ENCODE measurements at places on chromosomes 7 and 10. TPM values are rescaled to one million over a fixed set of nuclear protein-coding genes. Genes with fewer than 3 reads are reported as not detected.

DNA sequence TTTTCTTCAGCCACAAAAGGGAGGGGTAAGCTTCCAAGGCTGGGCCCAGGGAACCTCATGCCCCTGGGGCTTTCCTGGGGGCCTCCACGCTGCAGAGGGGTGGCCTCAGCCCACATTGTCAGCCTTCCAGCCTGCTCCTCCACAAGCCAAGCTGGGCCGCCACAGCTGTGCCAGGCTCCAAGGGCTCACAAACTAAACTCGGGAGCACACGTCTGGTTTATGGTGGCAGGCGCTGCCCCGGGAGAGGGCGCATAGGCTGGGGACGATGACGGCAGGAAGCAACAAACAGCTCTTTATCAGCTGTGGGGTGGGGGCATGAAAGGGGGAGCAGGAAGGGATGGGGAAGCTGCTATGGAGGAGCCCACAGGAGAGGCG lies 6.3 kb upstream of the CDH23 start:
- no peak overlapping the region for H3K4me3 ChIP-seq
- no peak for DNase-seq
- no peak overlapping the region for H3K27ac ChIP-seq
- H3K27me3 ChIP-seq, result peaks cover 25% of the 10 kb centered on the region

DNA sequence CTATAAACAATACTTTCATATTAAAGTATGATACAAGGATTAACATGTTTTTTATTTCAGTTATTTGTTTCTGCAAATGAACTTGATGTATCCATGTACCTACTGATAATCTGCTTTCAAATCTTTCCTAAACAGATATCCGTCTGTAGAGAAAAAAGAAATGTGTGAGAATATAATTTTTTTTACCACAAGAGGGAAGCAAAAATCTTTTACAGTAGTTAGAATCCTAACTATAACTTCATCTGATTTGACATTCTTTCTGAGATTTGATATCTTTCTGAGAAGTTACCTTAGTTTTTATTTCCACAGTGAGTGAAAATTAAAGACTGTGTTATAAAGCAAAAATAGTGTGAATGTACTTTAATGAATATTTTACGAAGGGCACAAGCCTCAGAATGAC lies 203.9 kb upstream of the PCLO start:
- no peaks in the 10 kb centered on the region for H3K4me1 ChIP-seq
- H3K27me3 ChIP-seq, result no peaks in the 10 kb centered on the region
- H3K36me3 ChIP-seq, result no peaks in the 10 kb centered on the region
- no peak overlapping the region for H3K4me3 ChIP-seq

DNA sequence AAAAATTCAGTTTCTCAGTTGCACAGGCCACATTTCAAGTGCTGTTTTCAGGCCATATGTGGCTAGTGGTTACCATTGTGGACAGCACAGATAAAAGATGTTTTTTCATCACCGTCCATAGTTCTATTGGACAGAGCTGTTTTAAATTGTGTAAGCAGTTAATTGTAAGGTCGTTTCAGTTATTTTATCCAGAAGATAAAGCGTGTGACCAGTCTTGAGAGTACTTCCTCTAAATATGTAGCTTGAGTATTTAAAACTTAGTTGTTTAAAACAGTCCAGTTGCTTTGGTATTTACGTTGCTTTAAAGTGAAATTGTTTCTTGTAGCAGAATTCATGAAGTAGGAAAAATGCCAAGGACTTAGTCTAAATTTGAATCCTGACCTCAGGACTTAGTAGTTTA lies 66.9 kb downstream of the ZNRF2 start:
- H3K27me3 ChIP-seq, result no peaks in the 10 kb centered on the region
- DNase-seq, result no peak
- H3K36me3 ChIP-seq, result no peaks in the 10 kb centered on the region
- peaks cover 41% of the 10 kb centered on the region for H3K4me1 ChIP-seq
- H3K4me3 ChIP-seq, result no peak overlapping the region
- no peak overlapping the region for H3K27ac ChIP-seq

DNA sequence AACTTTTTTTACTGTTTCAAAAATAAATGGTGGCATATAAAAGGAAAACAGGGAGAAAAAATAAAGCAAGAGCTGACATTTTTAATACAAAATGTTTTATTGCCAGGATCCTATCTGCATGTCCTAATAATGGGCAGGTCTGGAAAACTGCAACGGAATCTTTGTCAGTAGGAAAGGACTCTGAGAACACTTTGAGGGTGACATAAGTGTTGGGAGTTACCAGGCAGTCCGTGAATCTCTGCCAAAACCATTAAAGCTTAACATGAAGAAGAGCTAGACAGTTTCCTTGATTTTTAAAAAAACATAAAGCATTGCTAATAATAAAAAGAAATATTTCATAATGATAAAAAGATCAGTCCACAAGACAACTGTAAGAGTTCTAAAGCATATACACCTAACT lies 80.7 kb downstream of the AGMO start:
- DNase-seq, result no peak
- no peak overlapping the region for H3K27ac ChIP-seq
- no peak overlapping the region for H3K4me3 ChIP-seq
- H3K36me3 ChIP-seq, result no peaks in the 10 kb centered on the region

- H3K4me3 ChIP-seq, result no peak overlapping the region
- no peaks in the 10 kb centered on the region for H3K27me3 ChIP-seq
- H3K27ac ChIP-seq, result no peak overlapping the region
- DNase-seq, result no peak
- peaks cover 24% of the 10 kb centered on the region for H3K4me1 ChIP-seq
Observed at GRCh38 chr10:48399056-48399541, 92.6 kb downstream of the MAPK8 start.

Gene SPDYE8
- total RNA-seq, result not detected

DNA sequence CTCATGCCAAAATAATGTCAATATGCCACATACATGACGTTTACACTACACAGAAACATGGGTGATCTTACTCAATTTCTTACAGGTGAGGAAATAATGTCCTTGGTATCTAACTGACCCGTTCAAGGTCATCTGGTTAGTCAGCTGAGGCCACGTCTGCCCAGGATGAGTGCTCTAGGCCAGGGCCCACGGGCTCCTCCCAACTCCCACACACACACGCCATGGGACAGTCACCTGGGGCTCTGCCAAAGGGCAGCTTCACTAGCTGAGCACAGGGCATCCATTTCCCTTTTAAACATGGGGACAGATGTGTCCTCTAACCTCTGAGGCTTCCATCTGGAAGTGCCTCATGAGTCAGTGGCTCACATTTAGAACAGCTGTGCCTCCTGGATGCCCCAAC lies 123.9 kb downstream of the TNS3 start:
- no peak for DNase-seq
- no peak overlapping the region for H3K4me3 ChIP-seq
- no peaks in the 10 kb centered on the region for H3K27me3 ChIP-seq
- no peak overlapping the region for H3K27ac ChIP-seq

- DNase-seq, result no peak
- no peaks in the 10 kb centered on the region for H3K36me3 ChIP-seq
- H3K27me3 ChIP-seq, result no peaks in the 10 kb centered on the region
- no peak overlapping the region for H3K27ac ChIP-seq
- no peak overlapping the region for H3K4me3 ChIP-seq
Observed at GRCh38 chr10:69503896-69504265, 52.6 kb downstream of the TSPAN15 start.

- H3K27ac ChIP-seq, result no peak overlapping the region
- no peaks in the 10 kb centered on the region for H3K4me1 ChIP-seq
- H3K4me3 ChIP-seq, result no peak overlapping the region
- DNase-seq, result no peak
- no peaks in the 10 kb centered on the region for H3K36me3 ChIP-seq
- peaks cover 2% of the 10 kb centered on the region for H3K27me3 ChIP-seq
Observed at GRCh38 chr10:132198381-132199181, 11.8 kb downstream of the DPYSL4 start.

GRCh38 chr10:104057717-104058116 lies 28.0 kb downstream of the COL17A1 start:
- H3K27me3 ChIP-seq, result no peaks in the 10 kb centered on the region
- no peaks in the 10 kb centered on the region for H3K36me3 ChIP-seq
- no peaks in the 10 kb centered on the region for H3K4me1 ChIP-seq
- H3K4me3 ChIP-seq, result no peak overlapping the region

GRCh38 chr10:70664702-70665195 lies 7.6 kb upstream of the ADAMTS14 start:
- no peak overlapping the region for H3K27ac ChIP-seq
- DNase-seq, result no peak
- H3K4me1 ChIP-seq, result peaks cover 2% of the 10 kb centered on the region
- peaks cover 2% of the 10 kb centered on the region for H3K27me3 ChIP-seq
- no peak overlapping the region for H3K4me3 ChIP-seq
- no peaks in the 10 kb centered on the region for H3K36me3 ChIP-seq

DNA sequence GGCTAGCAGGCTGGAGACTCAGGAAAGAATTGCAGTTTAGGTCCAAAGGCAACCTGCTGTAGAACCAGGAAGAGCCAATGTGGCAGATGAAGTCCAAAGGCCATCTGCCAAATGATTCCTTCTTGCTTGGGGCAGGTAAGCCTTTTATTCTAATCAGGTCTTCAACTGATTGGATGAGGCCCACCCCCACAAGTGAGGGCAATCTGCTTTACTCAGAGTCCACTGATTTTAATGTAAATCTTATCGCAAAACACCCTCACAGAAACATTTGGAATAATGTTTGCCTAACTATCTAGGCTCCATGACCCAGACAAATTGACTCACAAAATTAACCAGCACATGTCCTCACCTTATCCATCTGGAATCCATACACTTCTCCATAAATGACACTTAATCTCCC lies 7.8 kb downstream of the GIMAP8 start:
- H3K36me3 ChIP-seq, result peaks cover 86% of the 10 kb centered on the region
- H3K4me1 ChIP-seq, result peaks cover 48% of the 10 kb centered on the region
- peak overlapping the region; percentile 70 for H3K27ac ChIP-seq
- H3K4me3 ChIP-seq, result no peak overlapping the region
- no peaks in the 10 kb centered on the region for H3K27me3 ChIP-seq

Gene ELN
- not detected for total RNA-seq

GRCh38 chr7:1085910-1086421 lies 1.9 kb upstream of the GPER1 start:
- no peak overlapping the region for H3K27ac ChIP-seq
- no peaks in the 10 kb centered on the region for H3K27me3 ChIP-seq
- H3K4me3 ChIP-seq, result no peak overlapping the region
- no peak for DNase-seq

Gene CDC123
- total RNA-seq, result 123 TPM

DNA sequence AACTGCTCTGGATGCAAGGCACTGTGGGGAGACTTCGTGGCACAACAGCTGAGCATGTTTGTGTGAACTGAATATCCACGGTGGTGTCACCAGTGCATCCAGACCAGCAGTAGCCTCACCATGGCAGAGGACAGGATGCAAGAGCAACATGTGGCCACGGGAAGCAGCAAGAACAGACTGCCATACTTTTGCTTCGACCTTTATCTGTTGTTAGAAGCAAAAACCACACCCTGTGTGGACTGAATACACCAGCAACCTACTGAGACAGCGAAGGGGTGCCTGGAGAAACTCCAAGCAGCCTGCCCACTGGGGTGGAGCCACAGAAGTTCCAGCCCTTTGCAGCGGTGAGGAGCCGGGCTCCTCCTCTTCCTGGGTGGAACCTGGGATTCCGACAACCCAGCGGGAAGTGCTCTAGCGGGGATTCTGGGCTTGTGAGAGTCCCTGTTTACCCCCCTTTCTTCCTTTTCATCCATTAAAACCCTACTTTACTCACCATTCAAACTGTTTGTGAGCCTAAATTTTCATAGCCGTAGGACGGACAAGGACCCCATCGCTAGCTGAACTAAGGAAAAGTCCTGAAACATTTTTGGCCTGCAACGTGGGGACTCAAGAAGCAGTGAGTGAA lies 584.9 kb downstream of the GRM8 start:
- DNase-seq, result no peak
- H3K36me3 ChIP-seq, result no peaks in the 10 kb centered on the region
- H3K4me3 ChIP-seq, result no peak overlapping the region
- no peaks in the 10 kb centered on the region for H3K27me3 ChIP-seq
- no peak overlapping the region for H3K27ac ChIP-seq
- H3K4me1 ChIP-seq, result no peaks in the 10 kb centered on the region

DNA sequence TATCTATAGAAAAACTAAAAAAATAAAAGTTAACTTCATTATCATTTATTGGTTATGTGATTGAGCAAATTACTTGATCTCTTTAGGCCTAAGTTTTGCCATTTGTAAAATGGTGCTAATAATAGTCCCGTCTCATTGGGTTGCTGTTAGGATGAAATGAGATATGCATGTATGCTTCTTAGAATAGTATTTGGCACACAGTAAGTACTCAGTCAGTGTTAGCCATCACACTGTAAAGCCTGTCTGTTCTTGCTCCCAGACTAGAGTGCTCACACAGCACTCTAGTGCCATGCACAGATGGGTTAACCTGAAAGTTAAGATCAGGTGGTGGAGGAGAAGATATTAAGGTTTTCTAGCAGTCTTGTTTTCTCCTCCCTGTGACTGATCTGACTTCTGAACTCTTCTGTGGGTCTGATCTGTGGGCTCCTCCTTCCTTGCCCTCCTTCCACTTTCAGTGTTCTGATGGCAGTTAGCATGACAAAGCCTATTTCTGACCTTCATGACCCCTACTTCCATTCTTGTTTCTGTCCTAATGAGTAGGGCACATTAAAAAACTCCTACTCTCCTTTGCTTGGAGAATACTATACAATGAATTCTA lies 167.5 kb downstream of the RNLS start:
- no peak for DNase-seq
- no peaks in the 10 kb centered on the region for H3K4me1 ChIP-seq
- H3K4me3 ChIP-seq, result no peak overlapping the region
- H3K27me3 ChIP-seq, result no peaks in the 10 kb centered on the region
- no peaks in the 10 kb centered on the region for H3K36me3 ChIP-seq
- no peak overlapping the region for H3K27ac ChIP-seq

Gene MMD2
- not detected for total RNA-seq

- H3K36me3 ChIP-seq, result no peaks in the 10 kb centered on the region
- no peak for DNase-seq
- no peak overlapping the region for H3K4me3 ChIP-seq
- no peaks in the 10 kb centered on the region for H3K4me1 ChIP-seq
Observed at GRCh38 chr10:27646194-27646593, 99.4 kb downstream of the MKX start.

Gene GDF2
- not detected for total RNA-seq

DNA sequence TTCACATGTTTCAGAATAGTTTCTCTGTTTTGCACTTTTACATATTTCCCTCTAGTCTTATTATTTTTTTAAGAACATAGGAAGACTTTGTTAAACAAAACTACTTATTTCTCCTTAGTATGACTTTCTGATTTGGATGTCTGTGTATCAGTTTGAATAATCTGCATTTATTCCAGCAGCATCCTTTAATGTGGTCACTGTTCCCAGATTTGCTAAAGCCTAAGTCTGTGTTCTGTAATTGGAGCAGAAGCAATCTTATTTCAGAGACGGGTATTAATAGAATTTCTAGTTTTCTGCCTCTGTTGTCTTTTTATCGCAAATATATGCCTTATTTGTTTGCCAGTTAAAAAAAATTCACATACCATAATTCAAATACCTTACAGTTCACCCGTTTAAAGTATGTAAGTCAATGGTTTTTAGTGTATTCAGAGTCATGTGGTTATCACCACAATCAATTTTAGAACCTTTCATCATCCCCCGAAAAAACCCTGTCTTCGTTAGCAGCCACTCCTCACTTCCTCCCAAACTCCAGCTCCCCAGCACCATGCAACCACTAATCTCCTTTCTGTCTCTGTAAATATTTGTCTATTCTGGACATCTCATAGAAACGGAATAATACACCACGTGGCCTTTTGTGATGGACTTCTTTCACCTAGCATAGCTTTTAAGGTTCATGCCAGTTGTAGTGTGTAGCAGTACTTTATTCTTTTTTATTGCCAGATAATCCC lies 58.7 kb downstream of the INPP5F start:
- H3K36me3 ChIP-seq, result no peaks in the 10 kb centered on the region
- peak overlapping the region; percentile 5 for H3K27ac ChIP-seq
- no peak for DNase-seq
- H3K4me3 ChIP-seq, result no peak overlapping the region

Gene TWIST1
- not detected for total RNA-seq
